Activated CD8-positive, alpha-beta T cell treated with anti-CD3 and anti-CD28 coated beads for 36 hours (primary cell): ENCODE measurements at places on chromosomes 1 and 21.
A peak's percentile ranks its signal among the peaks of the same experiment; 100 is the strongest.

GRCh38 chr21:36511484-36512220, 31.7 kb upstream of the CLDN14 start:
- DNase-seq: no peak

GRCh38 chr1:156508205-156508954, 7.8 kb upstream of the MEF2D start:
- peak; percentile 57 for DNase-seq

GRCh38 chr21:42653231-42654061, at the start of gene PDE9A:
PDE9A (plus strand) TSS chr21:42653621; CDS start chr21:42653815, 194 bp downstream.
- DNase-seq: peak; percentile 44

DNA sequence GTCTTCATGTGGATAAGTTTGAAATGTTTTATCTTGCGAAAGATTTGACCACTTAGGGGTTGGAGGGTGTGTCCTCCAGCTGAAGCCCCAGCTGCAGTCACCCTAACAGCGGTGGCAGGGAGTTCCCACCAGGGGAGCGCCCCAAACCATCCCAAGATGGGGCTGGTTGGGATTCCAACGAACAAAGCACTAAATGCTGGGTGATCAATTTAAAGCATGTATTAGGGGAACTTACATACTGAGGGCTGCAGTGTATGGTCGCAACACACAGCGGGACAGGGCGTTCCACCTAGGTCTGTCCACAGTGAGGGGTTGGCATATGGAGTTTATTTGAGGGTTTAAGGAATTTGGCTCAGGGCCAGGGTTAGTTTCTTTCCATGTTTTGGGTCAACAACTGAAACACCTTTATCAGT, 26.3 kb downstream of the SLC37A1 start:
- DNase-seq: no peak

GRCh38 chr1:16006552-16007485, 2.8 kb downstream of the SRARP start:
- peak; percentile 43 for DNase-seq

- DNase-seq: no peak
Measured at GRCh38 chr1:41710980-41711379, 207.7 kb downstream of the HIVEP3 start.

- DNase-seq: no peak
Measured at GRCh38 chr1:196677781-196678509, 26.1 kb downstream of the CFH start.

- no peak for DNase-seq
Measured at GRCh38 chr1:77283701-77284425, 2.0 kb downstream of the AK5 start.

GRCh38 chr1:17032741-17033140, 21.0 kb upstream of the ATP13A2 start:
- no peak for DNase-seq

DNA sequence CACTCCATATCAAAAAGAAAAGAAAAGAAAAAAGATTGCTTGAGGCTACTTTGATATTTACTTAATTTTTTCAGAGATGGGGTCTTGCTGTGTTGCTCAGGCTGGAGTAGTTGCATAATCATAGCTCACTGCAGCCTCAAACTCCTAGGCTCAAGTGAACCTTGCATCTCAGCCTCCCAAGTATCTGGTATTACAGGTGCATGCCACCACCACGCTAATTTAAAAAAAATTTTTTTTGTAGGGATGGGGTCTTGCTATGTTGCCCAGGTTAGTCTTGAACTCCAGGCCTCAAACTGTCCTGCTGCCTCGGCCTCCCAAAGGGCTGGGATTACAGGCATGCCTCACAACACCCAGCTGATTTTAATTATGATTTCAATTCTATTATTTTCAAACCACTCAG, 38.2 kb downstream of the RTCA start:
- no peak for DNase-seq

DNA sequence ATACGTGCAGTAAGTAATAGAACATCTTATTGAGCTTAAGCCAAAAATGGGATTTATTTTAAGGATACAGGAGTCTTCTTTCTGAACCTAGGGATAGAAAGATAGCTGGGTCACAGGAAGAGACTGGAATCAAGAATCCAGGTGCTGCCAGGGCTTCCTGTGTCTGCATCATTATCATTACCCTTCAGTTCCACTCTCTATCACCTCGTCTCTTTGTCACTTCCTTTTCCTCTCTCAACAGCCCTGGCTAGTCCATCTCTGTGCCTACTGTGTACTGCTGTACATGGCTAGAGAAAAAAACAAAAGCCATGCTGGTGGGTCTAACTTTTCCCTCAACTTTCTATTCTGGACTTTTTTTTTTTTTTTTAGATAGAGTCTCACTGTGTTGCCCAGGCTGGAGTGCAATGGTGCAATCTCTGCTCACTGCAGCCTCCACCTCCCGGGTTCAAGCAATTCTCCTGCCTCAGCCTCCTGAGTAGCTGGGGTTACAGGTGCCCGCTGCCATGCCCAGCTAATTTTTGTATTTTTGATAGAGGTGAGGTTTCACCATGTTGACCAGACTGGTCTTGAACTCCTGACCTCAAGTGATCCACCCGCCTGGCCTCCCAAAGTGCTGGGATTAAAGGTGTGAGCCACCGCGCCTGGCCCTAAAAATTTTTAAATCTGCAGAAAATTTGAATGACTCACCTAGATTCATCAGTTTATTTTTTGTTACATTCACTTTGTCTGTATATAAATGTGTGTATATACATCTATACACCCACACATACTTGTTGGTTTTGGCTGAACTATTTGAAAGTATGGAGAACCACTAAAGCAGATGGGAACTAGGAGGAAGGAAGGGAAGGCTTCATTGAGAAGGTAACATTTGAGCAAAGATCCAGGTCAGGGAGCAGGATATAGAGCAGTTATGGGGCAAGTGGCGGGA, 31.9 kb downstream of the UBE4B start:
- no peak for DNase-seq

DNA sequence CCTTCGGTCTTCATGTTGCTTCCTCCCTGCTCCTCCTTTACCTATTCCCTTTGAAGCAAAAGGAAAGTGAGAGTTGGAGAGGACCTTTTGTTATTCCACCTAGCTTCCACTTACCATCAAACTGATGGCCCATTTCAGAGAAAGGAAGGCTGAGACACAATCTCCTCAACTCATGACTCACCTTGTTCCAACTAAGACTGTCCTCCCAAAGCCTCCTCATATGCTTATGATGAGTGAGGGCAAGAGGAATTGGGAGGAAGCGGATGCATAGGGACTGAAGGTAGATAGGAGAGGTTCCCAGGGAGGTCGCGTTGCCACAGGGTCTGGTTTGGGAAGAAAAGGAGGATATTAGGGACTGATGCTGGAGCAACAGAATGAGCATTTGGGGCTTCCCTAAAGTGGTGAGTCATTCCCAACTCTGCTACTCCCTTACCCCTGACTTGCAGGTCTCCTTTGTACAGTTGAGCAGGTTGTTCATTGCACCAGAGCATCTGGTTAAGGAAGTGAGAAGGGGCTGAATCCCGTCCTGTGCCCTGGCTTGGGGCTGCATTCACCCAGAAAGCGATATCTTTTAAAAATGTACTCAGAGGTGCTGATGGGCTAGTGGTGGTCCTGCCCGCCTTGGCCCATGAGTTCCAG, 35.0 kb downstream of the LGR6 start:
- no peak for DNase-seq

GRCh38 chr1:117631359-117632160, 25.7 kb downstream of the TENT5C start:
- no peak for DNase-seq

DNA sequence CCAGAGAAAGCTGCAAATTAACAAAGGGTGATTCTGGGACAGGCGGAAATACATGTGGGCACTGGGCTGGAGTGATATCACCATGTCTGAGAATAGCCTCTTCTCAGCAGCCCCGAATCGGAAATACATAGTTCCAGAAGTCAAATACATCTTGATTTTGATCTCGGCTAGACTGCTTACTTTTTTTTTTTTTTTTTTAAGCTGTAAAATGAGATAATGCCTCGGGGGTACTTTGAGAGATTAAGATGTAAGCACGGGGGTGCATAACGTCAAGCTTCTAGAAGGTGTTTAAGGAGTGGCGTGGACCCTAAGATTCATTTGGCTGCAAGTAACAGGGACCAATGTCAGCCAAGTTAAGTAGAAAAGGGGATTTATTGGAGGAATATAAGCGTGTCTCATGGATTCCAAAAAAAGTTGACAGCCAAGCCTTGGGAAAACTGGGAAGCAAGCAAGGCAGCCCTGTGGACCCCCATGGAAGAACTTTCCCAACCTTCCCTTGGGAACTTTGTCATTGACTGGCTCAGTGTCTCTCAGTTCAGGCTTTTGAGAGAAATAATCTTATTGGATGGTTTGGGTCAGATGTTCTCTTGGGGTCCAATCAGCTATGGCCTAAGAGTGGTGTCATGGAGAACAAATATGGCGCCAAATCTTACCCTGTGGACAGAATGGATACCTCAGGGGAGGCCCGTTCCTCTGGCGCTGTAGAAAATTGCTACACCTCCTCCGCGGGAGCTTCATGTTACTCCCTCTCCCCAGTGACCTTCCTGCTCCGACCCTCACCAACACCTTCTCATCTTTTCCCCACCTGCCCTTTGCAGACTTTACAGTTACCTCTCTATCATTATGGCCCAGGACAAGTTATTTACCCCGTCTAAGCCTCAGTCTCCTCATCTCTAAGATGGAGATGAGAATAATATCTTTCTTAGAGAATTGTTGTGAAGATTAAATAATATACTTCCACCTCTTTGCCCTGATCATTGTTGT, 186.6 kb downstream of the KAZN start:
- DNase-seq: no peak

GRCh38 chr21:40379881-40380810, 466.8 kb downstream of the DSCAM start:
- no peak for DNase-seq

- DNase-seq: no peak
Measured at GRCh38 chr1:106897976-106898375, 158.5 kb upstream of the PRMT6 start.

GRCh38 chr1:115289940-115290339, 48.1 kb downstream of the NGF start:
- DNase-seq: no peak

GRCh38 chr1:15848143-15848928, 829 bp downstream of the SPEN start:
- peak; percentile 60 for DNase-seq

GRCh38 chr1:213457733-213458132, 406.7 kb downstream of the RPS6KC1 start:
- no peak for DNase-seq

GRCh38 chr1:171310661-171311087, 3.3 kb upstream of the FMO4 start:
- DNase-seq: no peak

DNA sequence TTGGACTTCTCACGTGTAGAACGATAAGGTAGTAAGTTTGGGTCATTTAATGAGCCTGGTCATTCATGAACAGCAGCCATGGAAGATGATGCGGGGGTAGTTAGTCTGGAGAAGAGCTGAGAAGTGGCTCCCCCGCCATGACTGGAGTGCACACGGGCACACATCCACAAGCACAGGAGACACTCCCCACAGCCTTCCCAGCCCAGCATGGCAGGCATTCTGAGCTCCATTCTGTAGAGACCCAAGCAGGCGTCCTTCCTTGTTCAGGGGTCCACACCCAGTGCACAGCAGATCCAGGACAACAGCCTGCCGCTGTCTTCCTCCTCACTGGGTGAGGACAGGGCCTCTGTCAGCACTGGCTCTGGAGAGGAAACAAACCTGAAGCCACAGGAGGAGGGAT, 57.0 kb downstream of the SCCPDH start:
- no peak for DNase-seq

- no peak for DNase-seq
Measured at GRCh38 chr1:44939061-44939460, 47.3 kb downstream of the EIF2B3 start.

- DNase-seq: no peak
Measured at GRCh38 chr21:32544697-32545096, 40.6 kb downstream of the TCP10L start.

DNA sequence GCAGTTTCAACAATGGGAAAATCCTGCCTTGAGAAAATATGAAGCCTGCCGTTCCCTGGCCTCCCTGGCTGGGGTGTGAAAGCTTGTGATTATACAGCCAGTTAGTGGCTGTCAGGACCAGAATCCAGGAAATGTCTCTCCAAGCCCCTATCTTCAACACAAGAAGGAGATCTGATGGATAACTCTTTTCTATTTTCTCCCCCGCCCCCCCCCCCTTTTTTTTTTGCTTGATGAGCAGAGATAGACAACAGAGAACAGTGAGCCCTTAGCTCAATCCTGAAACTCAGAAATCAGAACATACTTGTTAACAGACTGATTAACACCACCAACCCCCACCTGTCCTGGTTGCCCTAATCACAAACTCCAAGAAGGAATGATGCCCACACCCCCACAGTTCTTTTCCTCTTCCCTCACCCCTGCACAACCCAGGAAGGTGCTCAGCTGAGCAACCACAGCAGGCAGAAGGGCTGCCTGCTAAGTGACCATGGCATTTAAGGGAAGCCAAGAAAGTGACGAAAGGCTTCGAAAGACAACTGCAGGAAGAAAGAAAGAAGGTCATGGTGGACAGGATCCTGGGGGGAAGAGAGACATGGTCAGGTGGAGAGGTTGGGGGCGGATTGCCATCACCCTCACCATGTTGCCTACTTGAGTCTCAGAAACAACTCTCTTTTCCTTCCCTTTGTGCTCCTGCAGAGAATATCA, 12.3 kb upstream of the DENND2D start:
- no peak for DNase-seq

- no peak for DNase-seq
Measured at GRCh38 chr1:68377098-68377497, 72.7 kb downstream of the RPE65 start.

- DNase-seq: peak; percentile 89
Measured at GRCh38 chr1:1678581-1679380, 13.8 kb downstream of the SLC35E2B start.

DNA sequence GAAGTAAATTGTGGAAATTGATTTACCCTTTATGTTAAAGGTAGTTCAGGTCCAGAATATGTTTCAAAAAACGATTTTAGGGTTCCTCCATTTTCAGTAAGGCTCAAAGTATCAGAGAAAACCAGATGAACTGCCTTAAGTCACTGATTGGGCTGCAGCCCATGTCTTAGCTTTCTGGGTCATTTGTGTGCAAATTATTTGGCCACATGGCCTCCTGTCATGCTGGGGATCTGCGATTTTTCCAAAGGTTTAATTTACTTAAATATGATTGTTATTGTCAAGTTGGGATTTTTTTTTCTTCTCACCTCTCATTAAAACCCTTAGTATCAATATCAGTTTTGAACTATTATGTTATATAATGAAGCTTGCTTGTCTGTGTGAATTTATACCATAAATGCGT, 135.9 kb upstream of the DPYD start:
- no peak for DNase-seq

DNA sequence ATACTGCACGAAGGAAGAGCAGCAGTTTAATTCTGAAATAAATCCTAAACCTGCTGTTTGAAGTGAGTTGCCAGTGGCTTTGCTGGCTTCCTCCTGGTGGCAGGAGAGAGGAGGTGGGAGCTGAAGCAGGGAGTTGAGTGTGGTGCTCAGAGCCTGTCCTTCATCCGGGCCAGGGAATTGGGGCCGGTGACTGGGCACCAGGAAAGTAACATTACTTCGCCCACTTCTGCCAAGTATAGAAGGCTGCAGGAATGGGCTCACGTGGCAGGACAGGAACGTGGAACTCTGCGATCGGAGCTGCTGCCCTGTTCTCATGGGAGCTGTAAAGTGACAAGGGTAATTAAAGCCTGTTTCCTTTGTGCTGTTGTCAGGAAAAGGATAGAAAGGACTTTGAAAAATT, 8.7 kb downstream of the TOR3A start:
- DNase-seq: no peak

- no peak for DNase-seq
Measured at GRCh38 chr1:43573066-43573800, 42.5 kb downstream of the PTPRF start.

- DNase-seq: peak; percentile 23
Measured at GRCh38 chr1:175434283-175434860, 241.8 kb upstream of the KIAA0040 start.
